Activated CD4-positive, alpha-beta T cell treated with anti-CD3 and anti-CD28 coated beads for 36 hours (primary cell): ENCODE measurements at places on chromosomes 6 and 20. TPM values are rescaled to one million over a fixed set of nuclear protein-coding genes. Genes with fewer than 3 reads are reported as not detected.

The KCNK15 gene
- 1.4 TPM for total RNA-seq

The HDDC2 gene
- 96.7 TPM for total RNA-seq

DNA sequence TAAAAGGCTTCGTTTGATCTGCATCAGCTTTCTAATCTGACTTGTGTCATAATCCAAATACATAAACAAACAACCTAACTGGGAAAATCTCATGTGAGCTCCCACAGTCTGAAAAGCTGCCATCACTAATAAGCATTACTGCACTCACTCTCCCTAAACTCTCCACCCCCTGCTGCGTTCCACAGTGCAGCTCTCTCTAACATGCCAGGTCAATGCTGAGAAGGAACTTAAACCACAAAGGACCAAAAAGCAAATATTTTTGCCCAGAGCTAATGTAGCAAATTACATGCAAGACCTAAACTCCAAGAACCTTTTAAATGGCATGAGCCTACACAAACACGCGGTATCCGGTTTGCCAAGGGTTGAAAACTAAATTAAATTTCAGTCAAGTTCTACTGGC lies 542.3 kb upstream of the JARID2 start:
- no peak overlapping the region for H3K27ac ChIP-seq
- peaks cover 9% of the 10 kb centered on the region for H3K36me3 ChIP-seq
- H3K4me3 ChIP-seq = no peak overlapping the region
- no peak for DNase-seq
- no peaks in the 10 kb centered on the region for H3K27me3 ChIP-seq
- H3K4me1 ChIP-seq = peaks cover 34% of the 10 kb centered on the region

DNA sequence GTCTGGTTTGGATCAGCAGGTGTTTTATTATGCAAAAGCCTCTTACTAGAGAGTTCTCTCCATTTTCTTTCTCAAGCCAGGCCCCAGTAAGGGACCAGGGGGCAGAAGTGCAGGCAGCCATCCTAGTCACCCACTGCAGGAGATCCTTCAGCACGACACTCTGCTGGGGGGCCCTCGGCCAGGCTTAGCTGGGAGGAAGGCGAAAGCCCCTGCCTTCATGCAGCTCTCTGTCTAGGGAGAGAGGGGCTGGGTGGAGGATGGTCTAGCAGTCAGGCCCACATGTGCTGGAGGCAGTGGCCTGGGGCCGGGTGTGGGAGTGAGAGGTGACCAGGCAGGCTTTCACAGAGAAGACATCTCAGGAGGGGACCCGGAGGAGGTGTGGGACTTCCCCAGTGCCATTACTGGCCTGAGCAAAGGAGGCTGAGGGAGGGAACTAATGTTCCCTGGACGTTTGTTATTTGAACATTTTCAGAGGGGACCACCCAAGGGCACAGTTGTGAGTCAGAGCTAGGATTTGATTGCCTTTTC lies 33.5 kb upstream of the VSTM2L start:
- no peak for DNase-seq
- H3K27me3 ChIP-seq = no peaks in the 10 kb centered on the region
- H3K4me1 ChIP-seq = no peaks in the 10 kb centered on the region
- H3K27ac ChIP-seq = no peak overlapping the region
- no peak overlapping the region for H3K4me3 ChIP-seq

GRCh38 chr6:109449795-109450673 lies 5.5 kb downstream of the MICAL1 start:
- no peaks in the 10 kb centered on the region for H3K27me3 ChIP-seq
- no peak overlapping the region for H3K4me3 ChIP-seq
- H3K36me3 ChIP-seq = peaks cover 10% of the 10 kb centered on the region
- peak; percentile 43 for DNase-seq

DNA sequence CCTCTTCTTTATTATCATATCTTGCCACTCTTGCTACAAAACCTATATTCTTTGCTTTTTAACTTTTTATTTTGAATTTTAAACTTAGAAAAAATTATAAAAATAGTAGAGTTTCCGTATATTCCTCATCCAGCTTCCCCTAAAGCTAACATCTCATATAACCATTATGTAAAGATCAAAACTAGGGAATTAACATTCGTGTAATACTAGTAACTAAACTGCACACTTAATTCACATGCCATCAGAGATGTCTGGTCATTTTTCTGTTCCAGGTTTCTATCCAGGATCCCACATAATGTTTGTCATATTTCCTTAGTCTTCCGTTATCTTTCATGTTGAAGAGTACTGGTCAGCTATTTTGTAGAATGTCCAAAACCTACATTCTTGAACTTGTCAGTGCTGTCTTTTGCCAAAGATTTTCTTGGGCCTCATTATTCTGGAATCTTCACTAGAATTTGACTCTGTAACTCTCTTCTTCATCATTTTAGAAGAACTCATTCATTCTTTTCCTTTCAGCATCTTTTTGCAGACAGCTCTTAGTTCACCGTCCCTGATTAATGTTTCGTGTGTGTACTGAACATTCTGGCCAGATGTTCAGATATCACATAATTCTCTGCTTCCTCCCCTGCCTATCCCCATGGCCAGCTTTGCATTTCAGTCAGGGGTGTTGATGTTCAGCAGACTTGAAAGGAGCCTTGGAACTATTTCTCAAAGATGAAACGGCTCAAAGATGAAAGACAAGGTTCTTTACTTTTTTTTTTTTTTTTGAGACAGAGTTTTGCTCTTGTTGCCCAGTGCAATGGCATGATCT lies 9.4 kb downstream of the CTNNBL1 start:
- peaks cover 11% of the 10 kb centered on the region for H3K36me3 ChIP-seq
- H3K4me1 ChIP-seq = peaks cover 34% of the 10 kb centered on the region
- no peak overlapping the region for H3K4me3 ChIP-seq
- DNase-seq = no peak

- H3K27me3 ChIP-seq = peaks cover 14% of the 10 kb centered on the region
- H3K27ac ChIP-seq = no peak overlapping the region
- H3K4me3 ChIP-seq = no peak overlapping the region
- H3K4me1 ChIP-seq = no peaks in the 10 kb centered on the region
- no peak for DNase-seq
These were observed 164.8 kb downstream of the MRPL14 start for GRCh38 chr6:43962458-43962857.

DNA sequence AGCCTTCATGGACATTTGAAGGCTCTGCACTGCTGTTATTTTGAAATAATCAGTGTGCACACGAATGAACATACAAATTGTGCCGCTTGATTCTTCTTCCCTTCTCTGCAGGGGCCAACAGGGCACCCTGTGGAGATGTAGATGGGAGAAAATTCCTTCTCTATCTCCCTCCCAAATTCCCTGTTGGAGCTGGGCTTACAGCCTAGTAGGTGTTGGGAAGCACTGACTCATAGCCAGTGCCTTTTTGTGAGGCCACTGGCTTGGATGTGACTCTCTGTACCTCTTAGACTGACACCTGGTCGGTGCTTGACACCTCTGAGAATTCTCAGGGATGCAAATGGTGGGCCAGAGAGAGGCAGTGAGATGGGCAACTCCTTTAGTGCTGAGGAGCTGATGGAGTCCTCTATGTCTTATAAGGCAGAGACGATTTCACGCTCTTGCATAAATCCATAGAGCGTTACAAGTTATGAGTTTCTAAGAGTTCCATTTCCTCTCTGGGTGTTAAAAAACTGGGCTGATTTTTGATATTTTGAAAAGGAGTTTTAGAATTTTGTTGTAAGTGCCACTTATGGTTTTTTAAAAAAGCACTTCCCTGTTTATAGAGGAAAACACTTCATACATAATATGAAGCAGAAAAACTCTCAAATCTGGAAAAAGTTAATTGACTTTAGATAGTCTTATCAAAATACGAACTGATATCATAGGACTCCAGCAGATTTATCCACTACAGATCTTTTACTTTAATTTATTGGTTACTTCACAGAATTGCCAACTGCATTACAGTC lies 89.8 kb upstream of the MAP3K7 start:
- no peaks in the 10 kb centered on the region for H3K36me3 ChIP-seq
- H3K27me3 ChIP-seq = peaks cover 6% of the 10 kb centered on the region
- no peak for DNase-seq
- no peaks in the 10 kb centered on the region for H3K4me1 ChIP-seq

- H3K27me3 ChIP-seq = no peaks in the 10 kb centered on the region
- H3K4me1 ChIP-seq = peaks cover 74% of the 10 kb centered on the region
- H3K36me3 ChIP-seq = peaks cover 40% of the 10 kb centered on the region
- H3K4me3 ChIP-seq = no peak overlapping the region
These were observed 158.5 kb downstream of the HIVEP2 start for GRCh38 chr6:142786476-142786875.

DNA sequence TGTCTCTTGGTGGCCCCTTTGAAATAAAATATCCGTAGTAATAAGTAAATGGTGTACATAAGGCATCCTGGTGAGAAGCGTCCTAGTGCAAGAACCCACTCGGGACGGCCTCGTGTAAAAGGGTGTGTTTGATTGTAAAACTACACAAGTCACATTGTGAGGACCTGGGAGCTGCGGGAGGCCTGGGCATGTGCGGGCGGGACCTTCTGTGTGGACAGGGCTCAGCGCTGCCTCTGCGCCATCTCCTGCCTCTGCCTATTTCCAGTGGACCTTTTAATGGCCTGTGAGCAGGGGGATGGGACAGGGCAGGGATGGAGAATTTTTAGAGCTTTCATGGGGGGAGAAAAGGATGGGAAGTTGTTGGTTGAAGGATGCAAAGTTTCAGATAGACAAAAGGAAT lies 25.3 kb upstream of the KIF25 start:
- DNase-seq = no peak
- no peaks in the 10 kb centered on the region for H3K4me1 ChIP-seq
- peaks cover 2% of the 10 kb centered on the region for H3K27me3 ChIP-seq
- H3K4me3 ChIP-seq = no peak overlapping the region
- H3K36me3 ChIP-seq = no peaks in the 10 kb centered on the region

GRCh38 chr6:52186480-52186879 lies 305 bp downstream of the IL17A start:
- peaks cover 10% of the 10 kb centered on the region for H3K4me1 ChIP-seq
- H3K27me3 ChIP-seq = peaks cover 43% of the 10 kb centered on the region
- no peak for DNase-seq
- no peak overlapping the region for H3K27ac ChIP-seq

DNA sequence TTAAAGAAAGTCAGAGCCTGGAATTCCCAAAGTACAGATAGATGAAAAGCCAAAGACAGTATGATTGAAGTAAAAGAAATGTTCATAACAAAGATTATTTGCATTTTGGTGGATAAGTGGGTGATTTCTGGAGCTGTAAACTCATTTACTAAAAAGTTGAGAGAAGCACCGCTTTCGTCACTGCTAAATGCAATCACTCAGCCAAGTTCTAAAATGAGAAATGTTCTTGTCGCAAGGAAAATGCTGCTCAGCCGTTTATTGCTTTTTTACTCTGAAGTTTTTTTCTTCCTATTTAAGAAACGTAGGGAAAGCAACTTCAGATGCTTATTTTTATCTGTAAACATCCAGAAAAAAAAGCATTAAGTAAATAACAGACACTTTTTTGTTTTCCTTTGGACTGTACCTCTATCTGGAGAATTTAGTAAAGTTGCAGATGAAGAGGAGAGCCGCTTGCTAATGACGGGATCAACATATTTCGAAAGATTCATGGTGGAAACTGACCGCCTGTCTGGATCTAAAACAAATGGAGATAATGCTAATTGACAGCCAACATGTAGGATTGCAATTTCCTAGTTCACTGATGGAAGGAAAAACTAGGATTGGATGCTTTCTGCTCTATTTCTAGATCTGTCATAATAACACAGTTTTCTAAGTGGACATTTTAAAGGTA lies 93.8 kb upstream of the BCLAF1 start:
- no peaks in the 10 kb centered on the region for H3K4me1 ChIP-seq
- H3K27ac ChIP-seq = no peak overlapping the region
- DNase-seq = no peak
- H3K4me3 ChIP-seq = no peak overlapping the region
- H3K27me3 ChIP-seq = no peaks in the 10 kb centered on the region

DNA sequence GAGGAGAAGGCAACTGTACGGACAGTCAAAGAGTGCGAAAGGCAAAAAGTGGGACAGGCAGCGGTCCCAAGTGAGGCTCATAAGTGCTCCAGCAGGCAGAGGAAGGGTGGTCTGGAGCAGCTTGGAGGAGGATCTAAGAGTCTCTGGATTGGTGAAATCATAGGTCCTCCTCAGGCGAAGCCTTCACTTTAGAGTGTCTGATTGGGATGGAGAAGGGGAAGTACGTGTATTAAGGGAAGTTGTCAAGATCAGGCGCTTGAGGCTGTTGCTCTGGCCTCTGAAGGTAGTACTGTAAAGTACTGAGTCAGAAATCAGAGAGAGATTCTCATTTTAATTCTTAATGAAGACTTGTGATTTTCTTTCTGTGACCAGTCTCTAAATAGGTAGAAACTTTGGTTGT lies 185.6 kb downstream of the KIF16B start:
- no peaks in the 10 kb centered on the region for H3K27me3 ChIP-seq
- no peak overlapping the region for H3K27ac ChIP-seq
- H3K4me3 ChIP-seq = no peak overlapping the region
- peaks cover 20% of the 10 kb centered on the region for H3K36me3 ChIP-seq
- no peak for DNase-seq

DNA sequence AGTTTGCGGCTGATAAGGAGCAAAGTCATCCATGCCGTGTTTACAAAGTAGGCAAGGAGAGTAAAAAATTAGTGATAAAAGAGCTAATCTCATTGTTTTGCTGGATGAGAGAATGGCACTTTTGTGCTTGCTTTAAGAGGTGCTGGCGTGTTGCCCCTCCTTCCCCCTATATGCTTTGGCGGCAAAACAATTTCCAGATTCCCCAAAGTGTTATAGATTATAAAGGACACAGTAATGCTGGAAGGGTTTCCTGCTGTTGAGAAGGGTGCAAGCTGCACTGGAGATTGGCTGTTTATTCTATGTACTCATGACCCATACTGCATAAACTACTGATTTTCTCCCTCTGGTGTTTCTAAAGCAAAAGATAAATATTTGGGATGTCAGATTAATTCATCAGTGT lies 338.9 kb upstream of the MAP3K7 start:
- DNase-seq = no peak
- no peak overlapping the region for H3K4me3 ChIP-seq
- peaks cover 7% of the 10 kb centered on the region for H3K27me3 ChIP-seq
- H3K4me1 ChIP-seq = peaks cover 5% of the 10 kb centered on the region

DNA sequence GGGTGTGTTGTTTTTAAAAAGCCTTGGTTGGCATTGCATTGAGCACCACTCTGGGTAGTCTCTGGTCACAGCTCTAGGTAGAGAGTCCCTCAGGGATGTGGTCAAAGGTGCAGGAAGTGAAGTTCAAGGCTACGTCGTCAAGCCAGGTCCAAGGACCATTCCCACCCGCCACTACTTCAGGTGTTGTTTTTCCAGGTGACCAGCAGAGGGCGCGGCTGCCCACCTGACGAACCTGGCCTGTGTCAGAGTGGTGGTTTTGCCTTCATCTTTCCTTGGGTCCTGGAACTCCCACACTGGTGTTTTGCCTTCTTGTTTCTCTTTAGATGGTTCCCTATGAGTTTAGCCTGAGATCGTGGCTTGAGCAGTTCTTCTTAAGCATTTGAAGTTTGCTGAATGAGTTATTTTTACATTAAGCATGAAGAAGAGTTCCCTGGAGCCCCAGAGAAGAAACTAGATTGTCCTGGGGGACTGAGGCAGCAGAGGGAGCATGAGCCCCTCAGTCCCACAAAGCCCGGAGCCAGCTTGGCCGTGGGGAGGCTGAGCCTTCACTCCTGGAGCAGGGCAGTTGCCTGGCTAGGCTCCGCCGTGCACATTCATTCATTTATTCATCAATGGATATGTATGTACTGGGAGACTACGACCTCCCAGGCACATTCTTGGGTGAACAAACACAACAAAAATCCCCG lies 5.6 kb upstream of the PHACTR3 start:
- no peak overlapping the region for H3K4me3 ChIP-seq
- peak; percentile 65 for DNase-seq
- H3K4me1 ChIP-seq = no peaks in the 10 kb centered on the region
- no peak overlapping the region for H3K27ac ChIP-seq
